IMR-90 (cell line): ENCODE measurements at places on chromosomes 4 and X. TPM values are rescaled to one million over a fixed set of nuclear protein-coding genes. Genes with fewer than 3 reads are reported as not detected.

Gene CCDC120
- under 0.01 and 0.18 TPM in 2 replicates for total RNA-seq

DNA sequence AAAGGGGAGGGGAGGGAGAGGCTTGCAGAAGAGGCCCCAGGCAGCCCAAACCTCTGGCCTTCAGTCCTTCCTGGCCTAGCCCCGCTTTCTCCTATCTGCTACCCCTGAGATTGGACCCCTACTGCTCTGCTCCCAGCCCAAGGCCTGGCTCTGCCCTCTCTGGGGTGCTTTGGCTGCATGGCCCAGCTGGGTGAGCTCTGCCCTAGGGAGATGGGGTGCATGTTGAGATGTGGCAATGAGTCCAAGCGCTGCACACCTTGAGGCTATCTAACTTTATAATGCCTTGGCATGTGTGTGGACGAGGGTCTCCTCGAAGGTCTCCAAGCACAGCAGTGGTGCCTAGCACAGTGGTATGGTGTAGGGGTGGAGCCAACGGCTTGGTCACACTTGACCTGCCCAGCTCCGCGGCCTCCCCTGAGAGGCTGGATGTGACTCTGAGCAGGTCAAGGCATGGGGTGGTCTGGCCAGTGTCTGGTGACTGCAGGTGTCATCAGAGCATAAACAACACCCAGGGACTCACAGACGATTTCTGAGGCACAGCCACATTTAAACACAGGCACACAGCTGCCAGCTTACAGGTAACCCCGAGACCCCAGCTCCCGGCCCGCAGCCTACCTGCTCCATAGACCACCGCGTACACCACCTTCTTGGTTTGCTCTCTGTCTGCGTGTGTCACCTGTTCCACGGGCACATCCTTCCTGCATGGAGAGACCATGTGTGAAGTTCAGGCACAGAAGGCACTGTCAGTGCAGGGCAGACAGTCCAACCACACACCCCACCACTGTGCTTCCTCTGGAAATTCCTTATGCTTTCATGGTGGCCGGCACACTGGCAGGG lies 36.3 kb downstream of the NAT8L start:
- H3K4me1 ChIP-seq: 0 out of 2 replicates have a peak, but pooled peaks cover 1% of the 10 kb centered on the region
- DNase-seq: no peak
- H3K36me3 ChIP-seq: no peaks in the 10 kb centered on the region
- peaks cover 16% of the 10 kb centered on the region for H3K27me3 ChIP-seq
- H3K27ac ChIP-seq: no peak overlapping the region

DNA sequence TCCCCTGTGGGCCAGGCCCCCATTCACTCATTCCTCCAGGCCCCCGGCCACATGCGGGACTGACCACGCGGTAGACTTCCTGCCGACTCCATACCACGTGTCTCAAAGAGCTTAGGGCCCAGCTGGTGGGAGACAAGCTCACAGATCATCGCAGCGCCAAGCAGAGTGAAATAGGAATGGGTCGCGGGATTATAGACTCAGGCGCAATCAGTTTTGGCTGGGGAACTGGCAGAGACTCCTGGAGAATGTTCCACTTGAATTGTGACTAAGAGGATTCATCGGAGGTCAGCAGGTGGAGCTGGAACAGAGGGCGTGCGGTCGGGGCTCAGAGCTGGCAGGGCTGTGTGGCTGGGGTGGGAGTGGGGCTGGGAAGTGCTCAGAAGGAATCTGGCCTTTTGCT lies 15.6 kb downstream of the ATP2B3 start:
- no peaks in the 10 kb centered on the region for H3K36me3 ChIP-seq
- H3K4me3 ChIP-seq: no peak overlapping the region
- H3K4me1 ChIP-seq: no peaks in the 10 kb centered on the region
- H3K27me3 ChIP-seq: peaks cover 17% of the 10 kb centered on the region; the same call in 1 of the 2 replicates

Gene GTPBP6
- 24.0 and 24.7 TPM in 2 replicates for total RNA-seq

Gene TEX11
- total RNA-seq: not detected in 2 replicates

DNA sequence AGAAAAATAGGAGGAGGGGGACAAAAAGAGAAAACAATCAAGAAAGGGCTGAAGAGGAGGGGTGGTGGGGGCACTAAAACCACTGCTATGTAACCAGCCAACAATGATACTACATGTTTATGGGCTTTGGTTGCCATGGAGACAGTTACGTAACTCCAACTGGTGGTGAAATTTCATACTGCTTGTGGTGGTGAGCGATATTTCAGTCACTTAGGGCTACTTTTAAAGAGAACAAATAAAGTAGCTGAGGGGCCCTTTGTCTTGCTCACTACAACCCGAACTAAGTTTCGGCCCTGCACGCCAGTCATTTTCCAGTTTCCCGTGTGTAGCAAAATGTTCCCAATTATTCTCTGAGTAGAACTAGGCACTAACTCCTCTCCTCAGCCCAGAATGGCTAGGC lies 275.2 kb upstream of the EDA2R start:
- no peaks in the 10 kb centered on the region for H3K36me3 ChIP-seq
- H3K27ac ChIP-seq: no peak overlapping the region
- no peak for DNase-seq
- H3K4me1 ChIP-seq: no peaks in the 10 kb centered on the region

Gene FAM9C
- total RNA-seq: not detected in 2 replicates

- no peaks in the 10 kb centered on the region for H3K4me1 ChIP-seq
- no peak overlapping the region for H3K27ac ChIP-seq
- no peak overlapping the region for H3K4me3 ChIP-seq
- DNase-seq: no peak
- H3K36me3 ChIP-seq: no peaks in the 10 kb centered on the region
- H3K27me3 ChIP-seq: no peaks in the 10 kb centered on the region
Observed at GRCh38 chr4:33914386-33914785, 2329.9 kb downstream of the ARAP2 start.

DNA sequence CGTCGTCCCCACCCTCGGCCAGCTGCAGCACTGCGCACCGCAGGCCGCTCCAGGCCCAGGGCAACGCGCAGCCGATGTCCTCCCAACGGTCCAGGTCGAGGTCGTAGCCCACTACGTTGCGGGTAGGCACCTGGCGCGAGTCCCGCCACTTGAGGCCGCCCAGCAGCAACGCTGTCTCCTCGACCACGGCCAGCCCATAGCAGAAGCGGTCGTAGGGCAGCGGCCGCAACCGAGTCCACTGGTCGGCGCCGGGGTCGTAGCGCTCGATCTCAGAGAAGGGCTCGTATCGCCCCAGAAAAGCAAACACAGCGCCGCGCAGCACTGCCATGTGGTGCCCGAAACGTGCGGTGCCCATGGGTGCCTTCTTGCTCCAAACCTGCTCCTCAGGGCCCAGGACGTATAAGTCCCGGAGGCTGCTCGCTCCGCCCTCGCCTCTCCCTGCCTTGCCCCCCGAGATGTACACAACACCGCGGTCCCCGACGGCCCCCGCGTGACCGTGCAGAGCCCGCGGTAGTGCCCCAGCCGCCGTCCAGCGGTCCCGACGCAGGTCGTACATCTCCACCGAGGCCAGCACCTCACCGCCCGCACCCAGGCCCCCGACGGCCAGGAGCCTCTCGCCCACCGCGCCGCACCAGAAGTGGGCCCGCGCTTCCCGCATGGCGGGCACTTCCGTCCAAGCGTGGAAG lies 2.1 kb downstream of the KLHL34 start:
- H3K36me3 ChIP-seq: no peaks in the 10 kb centered on the region
- DNase-seq: no peak
- no peaks in the 10 kb centered on the region for H3K4me1 ChIP-seq
- no peak overlapping the region for H3K4me3 ChIP-seq
- H3K27ac ChIP-seq: no peak overlapping the region

GRCh38 chr4:3767570-3768288 lies 1.5 kb downstream of the ADRA2C start:
- DNase-seq: no peak
- peaks cover 72% of the 10 kb centered on the region for H3K27me3 ChIP-seq
- no peak overlapping the region for H3K27ac ChIP-seq
- H3K36me3 ChIP-seq: no peaks in the 10 kb centered on the region

GRCh38 chr4:129246145-129246544 lies 150.2 kb downstream of the C4orf33 start:
- H3K27me3 ChIP-seq: no peaks in the 10 kb centered on the region
- no peak overlapping the region for H3K27ac ChIP-seq
- H3K36me3 ChIP-seq: no peaks in the 10 kb centered on the region
- no peak overlapping the region for H3K4me3 ChIP-seq
- DNase-seq: no peak
- no peaks in the 10 kb centered on the region for H3K4me1 ChIP-seq

- H3K36me3 ChIP-seq: no peaks in the 10 kb centered on the region
- peak overlapping the region; percentile 97 for H3K27ac ChIP-seq
- peaks cover 24% of the 10 kb centered on the region for H3K4me1 ChIP-seq
- no peak overlapping the region for H3K4me3 ChIP-seq
Observed at GRCh38 chr4:128349921-128350320, 62.3 kb upstream of the PGRMC2 start.

Gene CETN2
- total RNA-seq: 15.8 and 25.8 TPM in 2 replicates
